ENCODE measurements at places on chromosomes 7 and 10.

DNA sequence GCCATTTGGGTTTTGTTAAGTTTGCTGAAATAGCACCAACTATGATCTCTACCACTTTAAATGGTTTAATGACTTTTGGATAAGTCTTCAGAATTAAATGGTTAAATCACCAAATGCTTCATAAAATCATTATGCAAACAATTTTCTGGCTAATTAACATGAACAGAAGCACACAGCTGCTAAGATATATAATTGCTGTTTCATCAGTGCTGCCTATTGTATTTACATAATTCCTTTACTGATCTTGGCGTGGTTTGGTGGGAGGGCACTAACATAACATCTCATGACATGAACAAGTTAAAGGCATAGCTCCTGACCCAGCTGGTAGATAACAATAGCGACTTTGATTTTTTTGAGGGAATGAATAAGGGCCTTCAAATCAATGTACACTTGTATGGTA is 94.1 kb downstream of the FZD1 start:
- no peak for DNase-seq

DNA sequence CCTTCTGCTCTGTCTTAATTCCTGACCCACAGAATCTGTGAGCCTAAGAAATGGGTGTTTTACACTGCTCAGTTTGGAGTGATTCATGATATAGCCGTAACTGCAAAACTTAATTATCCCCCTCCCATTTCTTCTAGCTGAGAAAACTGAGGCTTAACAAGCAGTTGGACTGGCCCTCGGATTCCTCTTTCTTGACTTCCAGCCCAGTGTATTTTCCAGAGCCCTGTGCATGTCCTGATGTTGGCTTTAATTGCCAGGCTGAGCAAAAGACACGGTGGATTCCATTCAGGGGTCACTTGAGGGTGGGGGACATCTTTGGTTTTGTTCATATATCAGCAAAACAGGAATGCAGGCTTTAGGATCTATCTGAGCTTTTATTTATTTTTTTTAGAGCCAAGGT is 489.8 kb downstream of the TYW1 start:
- no peak for DNase-seq

GRCh38 chr10:14039968-14040668 is 290.6 kb downstream of the FRMD4A start:
- DNase-seq, result no peak

DNA sequence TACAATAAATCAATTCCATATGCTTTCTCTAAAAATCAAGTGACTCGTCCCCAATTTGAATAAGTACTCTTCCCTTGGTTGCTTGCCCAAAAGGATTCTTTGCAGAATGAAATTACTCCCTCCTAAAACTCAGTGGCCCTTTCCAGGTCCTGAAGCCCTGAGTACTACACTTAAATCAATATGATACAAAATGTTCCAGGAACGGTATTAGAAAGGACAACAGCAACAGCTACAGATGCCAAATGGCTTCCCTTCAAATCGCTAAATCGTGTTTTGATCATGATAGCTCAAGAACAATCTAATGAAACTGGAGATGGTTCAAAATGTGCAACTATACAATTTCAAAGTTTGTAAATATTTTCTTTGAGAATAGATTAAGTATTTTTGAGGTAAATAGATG is 59.4 kb downstream of the TPK1 start:
- DNase-seq, result no peak

DNA sequence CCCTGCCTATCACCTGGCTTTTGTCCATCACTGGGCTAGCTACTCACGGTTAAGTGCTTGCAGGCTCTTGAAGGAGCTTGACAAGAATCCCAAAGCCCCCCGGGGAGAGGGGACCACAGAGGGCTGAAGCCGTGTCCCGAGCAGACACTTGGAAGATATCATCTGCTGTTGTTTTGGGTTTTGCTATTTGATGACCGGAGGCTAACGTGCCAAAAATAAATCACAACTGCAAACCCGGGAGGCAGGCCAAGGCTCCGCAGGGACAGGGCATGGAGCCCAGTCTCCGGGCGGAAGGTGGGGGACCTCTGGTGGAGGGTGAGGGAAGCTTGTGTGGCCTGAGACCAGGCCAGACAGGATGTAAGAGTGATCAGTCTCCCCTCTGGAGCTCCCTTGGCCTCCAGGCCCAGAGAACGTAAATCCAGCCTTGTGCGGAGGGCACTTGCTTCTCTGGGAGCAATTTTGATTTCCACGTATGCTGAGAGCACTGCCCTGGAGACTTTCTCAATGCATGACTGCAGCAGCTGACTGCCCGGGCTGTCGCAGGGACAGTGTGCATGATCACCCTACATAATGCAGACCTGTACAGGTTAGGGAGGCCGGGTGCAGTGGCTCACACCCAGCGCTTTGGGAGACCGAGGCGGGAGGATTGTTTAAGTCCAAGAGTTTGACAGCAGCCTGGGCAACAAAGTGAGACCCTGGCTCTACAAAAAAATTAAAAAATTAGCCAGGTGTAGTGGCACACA is at the start of gene PHKG1:
Gene PHKG1 (minus strand): TSS at position 164 of the 743 bp plus-strand sequence. CDS start 4,011 bp downstream, outside the sequence.
- no peak for DNase-seq

- no peak for DNase-seq
Measured at GRCh38 chr7:69840248-69840647, 242.0 kb downstream of the AUTS2 start.

DNA sequence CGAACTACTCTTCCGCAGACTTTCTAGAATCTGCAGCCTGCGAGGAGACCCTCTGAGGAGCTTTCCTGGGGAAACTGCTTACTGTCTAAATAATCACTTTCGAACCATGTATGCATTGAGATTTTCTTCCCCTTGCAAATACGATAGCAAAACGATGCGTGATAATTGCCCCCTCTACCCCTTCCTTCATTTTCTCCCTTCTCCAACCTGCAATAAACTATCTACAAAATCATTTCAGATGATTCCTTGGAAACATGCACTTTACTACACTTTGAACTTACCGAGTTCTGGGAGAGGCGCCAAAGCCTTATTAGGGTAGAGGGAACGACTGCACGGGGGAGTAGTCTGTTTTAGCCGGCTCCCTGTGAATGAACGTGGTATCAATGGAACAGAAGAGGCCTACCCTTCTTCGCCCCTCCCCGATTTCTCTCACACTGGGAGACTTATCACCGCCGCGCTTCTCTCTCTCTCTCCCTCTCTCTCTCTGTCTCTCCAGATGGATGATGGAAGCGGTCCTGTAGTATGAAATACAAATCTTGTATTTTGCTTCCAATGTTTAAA is at the start of gene FGFBP3:
Gene FGFBP3 (minus strand): TSS at position 370 of the 561 bp plus-strand sequence. CDS start 517 bp downstream, outside the sequence.
- DNase-seq, result no peak

- DNase-seq, result no peak
Measured at GRCh38 chr7:21123586-21123985, 304.3 kb upstream of the SP4 start.

DNA sequence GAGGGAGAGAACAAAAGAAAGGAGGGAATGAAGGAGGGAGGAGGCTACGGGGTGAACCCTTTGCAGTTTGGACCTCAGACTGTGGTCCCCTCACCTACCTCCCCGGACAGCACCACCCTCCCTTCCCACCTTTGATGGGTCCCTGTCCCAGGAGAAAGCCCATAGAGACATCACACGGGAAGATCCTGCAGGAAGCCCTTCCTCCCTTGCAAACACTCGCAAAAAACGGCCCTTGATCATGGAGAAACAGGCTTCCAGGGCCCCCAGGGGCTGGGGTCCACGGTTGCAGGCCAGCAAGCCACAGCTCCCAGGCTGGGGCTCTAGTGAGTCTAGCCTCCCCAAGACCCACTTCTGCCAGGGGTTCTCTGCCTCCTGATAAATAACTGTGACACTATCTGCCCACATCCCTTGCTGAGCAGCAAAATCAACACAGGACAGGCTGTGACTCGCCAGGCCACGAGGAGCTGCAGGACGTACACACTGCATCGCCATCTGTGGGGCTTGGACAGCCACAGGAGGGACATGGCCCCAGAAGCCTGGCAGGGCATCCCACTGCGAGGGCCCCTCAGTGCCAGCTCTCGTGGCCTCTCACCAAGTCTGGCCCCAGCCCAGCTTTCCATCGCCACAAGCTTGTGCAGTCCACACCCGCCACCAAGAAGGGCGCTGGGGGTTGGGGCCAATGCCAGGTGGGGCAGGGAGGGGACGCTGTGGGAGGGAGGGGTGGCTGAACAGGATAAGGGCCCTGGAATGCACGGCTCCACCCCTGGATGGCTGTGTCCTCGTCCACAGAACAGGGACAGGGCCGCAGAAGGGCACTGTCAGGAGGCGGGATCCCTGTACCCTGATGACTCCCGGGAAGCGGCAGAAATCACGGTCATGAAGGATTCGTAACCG is 34.2 kb downstream of the PDGFA start:
- DNase-seq, result no peak

DNA sequence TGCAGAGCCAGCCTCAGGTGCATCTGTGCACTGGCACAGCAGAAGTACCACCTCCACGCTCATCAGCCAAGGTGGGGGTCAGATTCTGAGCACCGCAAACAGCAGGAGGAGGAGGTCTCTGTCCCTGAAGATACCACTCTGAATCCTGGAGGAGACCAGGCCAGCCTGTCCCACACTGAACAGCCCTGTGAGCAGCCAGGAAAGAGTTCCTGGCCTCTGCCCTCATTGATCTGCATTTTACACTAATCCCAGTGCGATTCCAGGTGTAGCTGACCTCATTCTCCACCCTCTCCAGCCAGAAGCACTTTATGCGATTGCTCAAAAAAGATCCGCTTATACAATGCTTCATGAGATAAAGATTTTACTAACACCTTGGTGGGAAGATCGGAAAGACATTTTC is 99.1 kb upstream of the CACUL1 start:
- DNase-seq, result no peak

Measured in CD4-positive, alpha-beta T cell (primary cell).